ENCODE measurements at places on chromosomes 13 and 19.

DNA sequence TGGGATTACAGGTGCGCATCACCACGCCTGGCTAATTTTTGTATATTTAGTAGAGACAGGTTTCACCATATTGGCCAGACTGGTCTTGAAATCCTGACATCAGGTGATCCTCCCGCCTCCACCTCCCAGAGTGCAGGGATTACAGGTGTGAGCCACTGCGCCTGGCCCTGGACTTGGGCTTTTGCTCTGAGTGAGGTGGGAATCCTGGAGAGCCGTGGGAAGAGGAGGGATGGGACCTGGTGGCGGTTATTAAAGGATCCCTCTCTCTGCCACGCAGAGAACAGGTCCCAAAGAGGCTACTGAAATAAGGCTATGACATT, 1.7 kb upstream of the TLE5 start:
- no peak for DNase-seq

GRCh38 chr19:12733369-12734214, 892 bp downstream of the TRIR start:
- no peak for DNase-seq

DNA sequence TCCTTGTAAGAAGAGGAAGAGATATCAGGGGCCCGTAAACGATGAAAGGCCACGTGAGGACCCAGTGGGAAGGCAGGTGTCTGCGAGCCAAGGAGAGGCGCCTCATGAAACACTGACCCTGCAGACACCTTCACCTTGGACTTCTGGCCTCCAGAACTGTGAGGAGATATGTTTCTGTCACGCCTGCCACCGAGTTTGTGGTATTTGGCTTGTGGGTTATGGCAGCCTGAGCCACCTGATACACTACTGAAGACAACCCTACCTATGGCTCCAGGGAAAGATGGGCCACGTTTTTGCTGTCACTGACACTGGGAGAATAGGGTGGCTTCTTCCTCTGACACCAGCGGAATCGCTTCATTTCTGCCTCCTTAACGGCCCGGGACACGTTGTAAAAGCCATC, 217.5 kb upstream of the MAB21L1 start:
- DNase-seq = no peak

- DNase-seq = no peak
Measured at GRCh38 chr19:54916822-54917221, 10.9 kb downstream of the NCR1 start.

- no peak for DNase-seq
Measured at GRCh38 chr19:18596752-18597157, 8.2 kb downstream of the REX1BD start.

DNA sequence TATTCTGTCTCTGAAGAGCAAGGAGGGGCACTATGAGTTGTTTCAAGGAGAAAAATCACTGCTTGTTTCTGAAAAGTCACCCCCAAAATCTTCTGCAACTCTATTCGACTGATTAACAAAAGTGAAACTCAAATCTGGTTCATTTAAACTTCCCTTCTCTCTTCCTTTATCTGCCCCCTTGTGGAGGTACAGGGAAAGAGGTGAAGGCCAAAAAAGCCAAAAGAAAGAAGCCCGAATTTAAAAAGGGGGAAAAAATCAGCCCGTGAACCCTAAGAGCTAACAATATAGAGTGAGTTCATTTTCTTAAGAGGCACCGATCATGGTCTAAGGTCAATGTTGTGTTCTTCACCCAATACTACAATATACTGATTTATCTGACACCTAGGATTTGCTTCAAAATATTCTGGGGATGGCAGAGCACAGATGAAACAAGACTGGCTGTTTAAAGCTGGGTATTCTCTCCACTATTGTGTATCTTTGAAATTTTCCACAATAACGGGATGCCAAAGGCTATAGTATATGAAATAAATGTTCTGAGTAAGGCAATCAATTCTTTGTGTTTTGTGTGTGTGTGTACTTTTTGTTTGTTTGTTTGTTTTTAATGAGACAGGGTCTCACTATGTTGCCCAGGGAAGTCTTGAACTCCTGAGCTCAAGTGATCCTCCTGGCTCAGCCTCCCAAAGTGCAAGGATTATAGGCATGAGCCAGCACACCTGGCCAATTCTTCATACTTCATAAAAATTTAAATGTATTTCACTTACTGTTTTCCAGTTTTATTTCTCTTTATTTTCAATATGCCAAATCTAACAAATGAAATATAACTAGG, 55.0 kb upstream of the EEF1AKMT1 start:
- no peak for DNase-seq

DNA sequence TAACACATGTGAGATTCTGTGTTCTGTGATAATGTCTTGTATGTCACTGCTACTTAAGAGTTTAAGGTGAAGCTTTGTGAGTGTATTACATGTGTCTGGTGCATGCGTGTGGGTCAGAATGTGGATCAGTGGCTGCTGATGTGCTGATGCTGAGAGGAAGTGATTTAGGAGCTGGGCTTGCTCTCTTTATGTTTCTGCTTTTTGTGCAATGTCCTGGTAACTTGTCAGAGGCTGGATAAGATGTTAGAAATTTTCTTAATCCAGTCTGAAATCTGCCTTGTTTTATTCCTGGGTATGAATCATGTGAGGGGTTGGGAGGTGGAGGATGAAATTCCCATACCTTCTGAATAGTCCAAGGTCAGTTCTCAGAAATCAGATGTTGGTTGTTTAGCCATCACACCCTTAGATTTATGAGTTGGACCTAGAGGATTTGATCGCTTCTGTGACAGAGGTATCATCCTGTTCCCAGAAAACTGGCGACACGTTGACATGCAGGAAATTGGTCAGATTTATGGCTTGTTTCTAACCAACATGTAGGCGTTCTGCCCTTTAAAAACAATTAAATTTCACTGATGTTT, 24.5 kb upstream of the CXCL17 start:
- no peak for DNase-seq

DNA sequence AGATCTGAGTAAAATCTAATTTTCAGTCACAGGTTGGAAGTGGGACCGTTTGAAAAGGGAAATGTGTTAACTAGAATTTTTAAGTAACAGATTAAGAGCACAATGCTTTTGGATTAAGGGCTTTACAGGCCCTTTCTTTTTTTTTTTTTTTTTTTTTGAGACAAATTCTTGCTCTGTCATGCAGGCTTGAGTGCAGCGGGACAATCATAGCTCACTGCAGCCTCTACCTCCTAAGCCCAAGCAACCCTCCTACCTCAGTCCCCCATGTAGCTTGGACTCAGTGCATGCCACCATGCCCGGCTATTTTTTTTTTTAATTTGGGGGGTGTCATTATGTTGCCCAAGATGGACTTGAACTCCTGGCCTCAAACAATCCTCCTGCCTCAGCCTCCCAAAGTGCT, 363.7 kb downstream of the LIG4 start:
- no peak for DNase-seq

- DNase-seq = no peak
Measured at GRCh38 chr19:49295208-49295880, 29.6 kb downstream of the SLC6A16 start.

- DNase-seq = no peak
Measured at GRCh38 chr19:38404858-38405257, 2.0 kb downstream of the FAM98C start.

GRCh38 chr19:13872695-13873389, 4.1 kb upstream of the NANOS3 start:
- DNase-seq = no peak

- no peak for DNase-seq
Measured at GRCh38 chr13:46615888-46616531, 63.0 kb downstream of the LRCH1 start.

DNA sequence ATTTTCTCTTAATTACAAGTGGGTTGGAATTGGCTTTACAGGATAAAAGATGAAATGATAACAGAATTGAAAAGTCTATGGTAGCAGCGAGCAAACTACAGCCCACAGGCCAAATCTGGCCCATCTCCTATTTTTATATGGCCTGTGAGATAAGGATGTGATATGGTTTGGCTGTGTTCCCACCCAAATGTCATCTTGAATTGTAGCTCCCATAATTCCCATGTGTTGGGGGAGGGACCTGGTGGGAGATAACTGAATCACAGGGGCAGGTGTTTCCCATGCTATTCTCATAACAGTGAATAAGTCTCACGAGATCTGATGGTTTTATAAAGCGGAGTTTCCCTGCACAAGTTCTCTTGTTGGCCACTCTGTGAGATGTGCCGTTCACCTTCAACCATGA, 19.0 kb downstream of the CRYL1 start:
- no peak for DNase-seq

- DNase-seq = no peak
Measured at GRCh38 chr13:100124265-100124664, 35.4 kb downstream of the PCCA start.

DNA sequence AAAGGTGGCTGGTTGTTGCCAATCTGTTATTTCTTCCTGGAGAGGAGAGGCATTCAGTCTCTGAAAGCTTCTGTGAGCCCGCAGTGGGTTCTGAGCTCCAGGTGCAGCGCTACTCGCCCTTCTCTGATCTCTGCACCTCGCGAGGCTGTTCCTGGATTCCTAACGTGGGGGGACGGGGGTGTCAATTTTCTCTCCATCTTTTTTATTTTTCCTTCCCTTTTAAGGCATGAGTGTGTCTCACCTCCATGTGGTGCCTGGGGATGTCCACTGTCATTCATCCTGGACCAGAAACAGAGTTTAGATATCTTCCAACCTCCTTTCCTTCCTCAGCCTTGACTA, 626 bp downstream of the ZNF233 start:
- no peak for DNase-seq

DNA sequence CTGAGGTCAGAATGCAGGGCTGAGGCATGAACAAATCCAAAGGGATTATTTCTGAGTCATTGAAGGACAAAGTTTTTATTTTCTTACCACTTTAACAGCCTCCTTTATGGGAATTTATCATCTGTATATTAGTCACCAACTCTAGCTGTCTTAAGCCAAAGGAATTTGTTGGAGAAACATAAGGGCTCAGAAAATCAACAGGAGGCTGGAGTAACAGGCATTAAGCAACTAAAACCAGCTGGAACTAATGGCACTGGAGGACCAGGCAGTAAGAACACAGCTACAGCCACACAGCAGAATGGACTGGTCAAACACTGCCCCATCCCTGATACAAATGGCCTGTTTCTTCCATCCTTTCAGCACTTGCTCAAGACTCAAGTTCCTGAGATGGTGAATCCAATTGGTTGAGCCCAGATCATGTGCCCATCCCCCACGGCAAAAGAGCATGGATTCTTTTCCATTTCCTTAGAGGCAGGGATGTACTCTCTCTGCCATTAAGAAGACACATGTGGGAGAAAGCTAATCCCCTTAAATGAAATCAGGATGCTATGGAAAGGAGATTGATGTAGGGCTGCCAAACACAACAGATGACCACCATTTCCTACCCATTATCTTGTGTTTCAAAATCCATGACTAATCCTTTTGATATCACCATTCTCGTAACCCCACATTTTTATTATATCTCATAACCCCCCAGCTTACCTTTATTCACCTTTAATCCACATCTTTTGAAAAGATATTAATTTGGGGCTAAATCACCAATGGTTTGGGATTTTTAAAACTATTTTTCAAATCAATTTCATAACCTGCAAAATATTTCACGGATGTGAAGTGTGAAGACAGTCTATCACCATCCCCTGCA, 157.0 kb upstream of the FNDC3A start:
- DNase-seq = no peak

DNA sequence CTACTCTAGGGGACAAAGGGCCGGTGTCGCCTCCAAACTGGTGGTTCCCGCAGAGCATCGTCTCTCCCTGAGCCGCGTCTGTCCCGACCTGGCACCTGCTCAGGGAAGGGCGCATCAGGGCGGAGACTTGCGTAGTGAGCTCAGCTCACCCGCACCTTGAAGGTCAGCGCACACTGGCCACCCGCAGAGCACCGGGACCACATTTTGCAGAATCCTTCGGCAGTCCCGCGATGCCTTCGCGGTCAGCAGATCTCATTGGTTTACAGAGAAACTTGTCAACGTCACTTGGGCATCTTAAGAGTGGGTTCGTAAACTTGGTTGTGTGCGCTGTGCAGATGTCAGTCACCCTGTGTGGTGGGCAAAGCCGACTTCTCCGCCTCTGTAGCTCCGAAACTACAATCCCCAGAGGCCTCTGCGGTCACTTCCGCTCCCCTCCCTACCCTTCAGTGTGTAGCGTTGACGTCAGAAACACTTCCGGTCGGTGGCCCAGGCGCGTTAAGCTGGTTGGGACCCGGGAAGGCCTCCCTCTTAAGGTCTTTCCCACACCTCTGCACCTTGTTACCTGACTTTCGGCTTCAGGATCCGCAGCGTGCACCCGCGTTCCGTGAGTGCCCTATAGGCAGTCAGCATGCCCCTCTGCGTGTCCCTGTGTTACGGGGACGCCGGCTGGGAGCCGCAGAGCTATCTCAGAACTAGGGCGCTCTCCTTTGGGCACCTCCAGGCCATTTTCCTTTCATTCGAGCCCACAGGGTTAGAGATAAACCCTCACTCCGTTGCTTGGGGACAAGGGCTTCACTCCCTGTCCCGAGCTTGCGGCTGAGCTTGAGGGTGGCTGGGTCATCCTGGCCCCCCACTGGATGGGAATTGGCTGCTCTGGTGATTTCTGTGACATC, 36.5 kb upstream of the ZNF527 start:
- peak; percentile 40 for DNase-seq

- DNase-seq = no peak
Measured at GRCh38 chr13:105497597-105497996, 1037.9 kb downstream of the EFNB2 start.

GRCh38 chr13:41064493-41064892, 3.2 kb downstream of the WBP4 start:
- no peak for DNase-seq

DNA sequence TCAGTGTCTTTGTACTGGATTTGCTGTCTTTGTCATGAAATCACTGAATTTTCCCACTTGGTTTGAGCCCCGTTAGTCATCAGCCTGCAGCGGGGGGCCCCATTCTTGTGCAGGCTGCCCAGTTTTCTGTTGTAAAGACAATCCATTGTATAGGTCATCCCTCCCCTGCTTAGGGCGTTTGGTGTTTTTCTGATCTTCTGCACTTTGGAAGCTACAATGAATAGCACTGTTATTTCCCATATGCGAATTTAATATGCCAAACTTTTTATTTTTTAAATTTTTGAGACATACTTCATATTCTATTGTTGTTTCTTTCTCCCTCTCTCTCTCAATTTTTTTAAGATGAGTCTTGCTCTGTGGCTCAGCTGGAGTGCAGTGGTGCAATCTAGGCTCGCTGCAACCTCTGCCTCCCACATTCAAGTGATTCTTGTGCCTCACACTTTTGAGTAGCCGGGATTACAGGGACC, 9.0 kb downstream of the SLC27A1 start:
- DNase-seq = no peak

GRCh38 chr13:101829484-101829883, 377.0 kb downstream of the ITGBL1 start:
- no peak for DNase-seq

- DNase-seq = no peak
Measured at GRCh38 chr13:21895779-21896178, 224.9 kb downstream of the FGF9 start.

DNA sequence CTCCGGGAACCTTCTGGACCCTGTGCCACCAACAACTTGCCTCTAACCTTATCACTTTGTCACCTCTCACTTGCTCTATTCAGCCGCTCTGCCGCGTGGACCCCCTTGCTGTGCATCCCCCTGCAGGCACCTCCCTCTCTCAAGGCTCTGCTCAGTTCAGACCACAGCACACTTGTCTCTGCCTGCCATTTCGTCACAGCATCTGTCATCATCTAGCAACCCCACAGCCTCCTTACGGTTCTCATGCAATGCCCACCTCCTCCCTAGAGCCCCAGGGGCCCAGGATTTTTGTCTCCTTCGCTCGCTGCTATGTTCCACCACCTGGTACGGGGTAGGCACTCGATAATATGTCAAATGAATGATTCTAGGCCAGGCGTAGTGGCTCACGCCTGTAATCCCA, 4.8 kb downstream of the HAUS8 start:
- no peak for DNase-seq

GRCh38 chr13:110426735-110427134, 119.7 kb downstream of the COL4A2 start:
- DNase-seq = no peak
